ENCODE measurements at places on chromosomes 3 and 15. TPM values are rescaled to one million over a fixed set of nuclear protein-coding genes. Genes with fewer than 3 reads are reported as not detected.

The GATA2 gene
- polyA plus RNA-seq: 13.4 TPM

The NXPE3 gene
- polyA plus RNA-seq: 31.2 TPM

The RETNLB gene
- not detected for polyA plus RNA-seq

The FOXL2 gene
- 0.05 TPM for polyA plus RNA-seq

The PRKAR2A gene
- 15.3 TPM for polyA plus RNA-seq

The LRRC31 gene
- not detected for polyA plus RNA-seq

The VEPH1 gene
- 17.9 TPM for polyA plus RNA-seq

The STAC gene
- polyA plus RNA-seq: 40.5 TPM

GRCh38 chr3:160257606-160258005, 32.4 kb downstream of the C3orf80 start:
- DNase-seq: no peak

DNA sequence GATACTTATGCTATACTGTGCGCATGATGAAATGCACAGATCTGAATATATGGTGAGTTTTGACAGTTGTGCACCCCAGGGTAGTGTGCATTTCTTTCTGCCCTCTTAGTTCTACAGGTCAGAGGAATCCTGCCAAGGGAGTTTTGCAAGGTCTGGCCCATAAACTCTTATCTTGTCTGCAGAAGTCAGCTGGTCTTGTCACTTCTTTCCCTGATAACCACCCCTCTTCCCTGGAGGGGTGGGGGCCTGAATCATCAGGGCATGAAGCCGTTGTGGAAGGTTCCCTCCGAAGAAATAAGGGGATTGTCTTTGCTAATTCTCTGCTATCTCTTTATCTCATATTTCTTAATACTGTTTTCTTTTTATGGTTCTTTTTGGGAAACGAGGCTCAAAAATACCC, 30.4 kb downstream of the TRIM71 start:
- no peak for DNase-seq

DNA sequence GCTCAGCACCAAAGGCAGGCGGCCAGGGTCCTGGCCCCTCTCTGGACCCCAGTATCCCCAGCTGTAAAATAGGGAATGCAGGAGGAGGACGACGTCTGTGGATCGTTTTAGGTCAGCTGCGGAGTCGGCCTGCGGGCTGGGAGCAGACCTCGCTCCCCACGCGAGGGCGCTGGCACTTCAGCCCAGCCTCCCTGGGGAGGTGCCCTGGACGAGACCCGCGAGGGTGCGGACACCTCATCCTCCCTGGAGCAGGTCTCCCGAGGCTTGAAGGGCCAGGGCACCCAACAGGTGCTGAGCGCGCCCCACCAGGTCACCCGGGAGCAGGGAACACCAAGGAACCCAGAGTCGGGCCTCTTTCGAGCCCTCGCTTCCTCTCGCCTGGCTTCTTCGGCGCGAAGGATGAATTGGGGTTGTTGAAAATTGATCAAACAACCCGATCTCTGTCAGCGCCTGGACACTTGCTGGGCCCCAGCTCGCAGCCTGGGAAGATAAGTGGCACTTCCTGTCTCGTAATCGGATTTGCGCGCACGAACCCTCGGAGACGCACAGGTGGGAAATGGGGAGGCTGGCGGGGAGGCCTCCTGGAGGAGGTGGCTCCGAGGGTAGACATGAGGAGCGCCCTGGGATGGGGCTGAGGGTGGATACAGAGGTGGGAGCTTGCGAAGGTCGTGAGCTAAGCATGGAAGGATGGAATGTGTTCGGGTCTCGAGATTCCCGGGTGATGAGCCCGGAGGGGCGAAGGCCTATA, 588 bp upstream of the VIPR1 start:
- no peak for DNase-seq

GRCh38 chr3:82137050-82137449, 375.6 kb upstream of the GBE1 start:
- no peak for DNase-seq

GRCh38 chr3:9247941-9248521, 1.4 kb downstream of the SRGAP3 start:
- no peak for DNase-seq

- no peak for DNase-seq
Observed at GRCh38 chr3:101646726-101647125, 30.2 kb downstream of the ZBTB11 start.

- DNase-seq: no peak
Observed at GRCh38 chr3:107942244-107942643, 148.6 kb downstream of the CD47 start.

- no peak for DNase-seq
Observed at GRCh38 chr3:133269393-133269792, 130.5 kb upstream of the BFSP2 start.

DNA sequence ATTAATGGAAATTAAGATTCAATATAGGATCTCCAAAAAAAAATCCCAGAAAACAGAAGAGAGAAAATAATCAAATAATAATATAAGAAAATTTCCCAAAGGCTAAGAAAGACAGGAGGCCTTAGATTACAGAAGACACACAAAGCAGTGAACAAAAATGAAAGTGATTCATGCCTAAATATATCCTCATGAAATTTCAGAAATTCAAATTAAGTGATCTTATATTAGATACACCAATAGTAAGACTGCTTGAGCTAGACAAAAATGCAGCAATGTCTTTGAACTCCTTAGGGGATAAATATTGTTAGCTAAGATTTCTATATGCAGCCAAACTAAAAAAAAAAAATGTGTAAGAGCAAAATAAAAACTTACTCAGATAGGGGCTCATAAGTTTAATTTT, 44.6 kb upstream of the ARPP21 start:
- DNase-seq: no peak

- no peak for DNase-seq
Observed at GRCh38 chr3:42732829-42733459, 30.3 kb upstream of the HHATL start.

DNA sequence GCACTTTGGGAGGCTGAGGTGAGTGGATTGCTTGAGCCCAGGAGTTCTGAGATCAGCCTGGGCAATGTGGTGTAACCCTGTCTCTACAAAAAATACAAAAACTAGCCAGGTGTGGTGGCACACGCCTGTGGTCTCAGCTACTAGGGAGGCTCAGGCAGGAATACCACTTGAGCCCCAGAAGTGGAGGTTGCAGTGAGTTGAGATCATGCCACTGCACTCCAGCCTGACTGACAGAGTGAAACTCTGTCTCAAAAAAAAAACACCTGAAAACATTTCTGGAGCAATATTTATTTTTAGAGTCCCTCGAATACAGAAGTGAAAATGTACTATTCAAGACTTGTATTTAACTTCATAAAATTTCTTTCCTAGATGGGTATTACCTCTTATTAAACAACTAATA, 4.6 kb downstream of the SPCS1 start:
- no peak for DNase-seq

DNA sequence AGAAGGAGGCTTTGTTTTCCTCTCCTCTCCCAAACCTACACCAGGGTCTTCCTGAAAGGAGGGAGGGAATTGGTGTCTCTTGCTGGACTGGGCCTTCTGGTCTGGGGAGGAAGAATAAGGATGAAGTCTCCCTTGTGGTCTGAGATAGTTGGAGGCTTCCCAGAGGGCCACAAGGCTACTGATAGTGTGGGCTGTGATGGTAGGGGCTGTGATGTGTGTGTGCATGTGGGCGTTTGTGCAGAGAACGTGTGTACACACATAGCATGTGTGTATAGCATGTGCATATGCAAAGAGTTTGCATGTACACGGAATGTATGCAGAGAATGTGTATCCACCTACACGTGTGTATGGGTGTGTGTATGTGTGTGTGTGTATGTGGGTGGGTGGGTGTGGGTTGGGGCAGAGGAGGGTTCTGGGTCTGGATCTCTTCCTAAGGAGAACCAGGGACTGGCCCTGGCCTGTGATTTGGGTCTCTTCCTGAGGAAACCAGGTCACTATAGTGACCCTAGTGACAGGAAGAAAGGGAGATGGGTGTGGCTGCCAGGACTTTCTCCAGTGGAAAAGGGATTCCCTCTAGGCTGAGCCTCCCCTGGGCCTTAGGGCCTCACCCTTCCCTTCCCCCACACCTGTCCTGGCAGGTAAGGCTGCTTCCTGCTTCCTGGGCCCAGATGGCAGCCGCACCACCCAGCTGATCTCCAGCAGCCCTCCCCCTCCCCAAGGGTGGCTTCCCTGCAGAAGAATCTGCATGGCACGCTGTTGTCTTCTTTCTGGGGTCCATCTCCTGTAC, 1.7 kb downstream of the FLNB start:
- no peak for DNase-seq

GRCh38 chr3:48435774-48436476, 4.0 kb downstream of the CCDC51 start:
- no peak for DNase-seq

DNA sequence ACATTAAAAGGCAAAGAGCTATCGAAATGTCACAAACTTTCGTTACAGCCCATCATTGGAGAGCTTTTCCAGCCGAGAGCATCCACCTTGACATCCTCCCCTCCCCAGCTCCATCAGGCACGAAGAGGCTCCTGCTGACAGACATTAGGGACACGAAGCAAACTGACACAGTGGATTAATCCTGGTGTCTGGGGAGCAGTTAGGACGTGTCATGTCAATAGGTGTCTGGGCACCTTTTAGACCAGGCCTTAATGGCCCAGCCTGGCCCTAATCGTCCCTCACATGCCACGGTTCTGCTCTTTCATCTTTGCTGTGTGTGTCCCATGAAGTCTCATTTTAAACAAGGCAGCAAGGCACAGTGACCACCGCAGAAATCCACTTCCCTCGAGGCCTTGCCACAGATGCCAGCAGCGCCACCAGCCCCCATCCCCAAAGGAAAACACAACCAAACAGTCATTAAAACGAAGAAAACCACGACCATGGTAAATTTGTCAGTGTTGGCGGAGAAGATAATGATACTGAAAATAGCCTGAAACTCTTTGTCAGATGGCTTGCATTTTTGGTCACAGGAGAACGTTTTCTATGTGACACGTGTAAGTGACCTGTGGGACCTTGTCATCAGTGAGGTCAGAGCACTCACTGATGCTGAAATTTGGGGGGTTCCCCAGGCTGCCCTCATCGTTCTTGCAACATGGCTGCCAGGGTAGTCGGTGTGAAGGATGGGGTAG, 16.3 kb upstream of the PCSK6 start:
- DNase-seq: no peak

GRCh38 chr3:122767540-122768372, 25.9 kb downstream of the HSPBAP1 start:
- no peak for DNase-seq

- no peak for DNase-seq
Observed at GRCh38 chr3:71035314-71035713, 548.2 kb downstream of the FOXP1 start.

GRCh38 chr3:187243933-187244524, 46.7 kb downstream of the RTP1 start:
- DNase-seq: no peak

GRCh38 chr3:150611666-150612065, 8.5 kb downstream of the SELENOT start:
- no peak for DNase-seq

DNA sequence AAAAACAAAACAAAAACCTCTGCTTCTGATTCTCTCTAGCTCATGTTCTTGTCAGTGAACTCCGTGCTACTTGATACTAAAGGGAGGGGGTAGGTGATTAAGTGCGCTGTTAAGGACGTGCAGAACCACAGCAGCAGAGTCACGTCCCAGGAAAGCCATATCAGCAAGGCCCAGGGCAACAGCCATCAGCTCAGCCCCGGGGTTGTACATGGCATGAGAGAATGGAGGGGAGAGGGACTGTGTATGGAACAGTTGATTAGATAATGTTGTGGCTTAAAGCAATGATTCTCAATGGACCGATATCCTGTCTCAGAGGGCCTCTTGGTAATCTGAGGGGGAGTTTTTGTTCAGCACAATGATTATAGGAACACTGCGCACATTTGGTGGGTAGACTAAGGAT, 27.6 kb downstream of the C2CD4A start:
- no peak for DNase-seq

DNA sequence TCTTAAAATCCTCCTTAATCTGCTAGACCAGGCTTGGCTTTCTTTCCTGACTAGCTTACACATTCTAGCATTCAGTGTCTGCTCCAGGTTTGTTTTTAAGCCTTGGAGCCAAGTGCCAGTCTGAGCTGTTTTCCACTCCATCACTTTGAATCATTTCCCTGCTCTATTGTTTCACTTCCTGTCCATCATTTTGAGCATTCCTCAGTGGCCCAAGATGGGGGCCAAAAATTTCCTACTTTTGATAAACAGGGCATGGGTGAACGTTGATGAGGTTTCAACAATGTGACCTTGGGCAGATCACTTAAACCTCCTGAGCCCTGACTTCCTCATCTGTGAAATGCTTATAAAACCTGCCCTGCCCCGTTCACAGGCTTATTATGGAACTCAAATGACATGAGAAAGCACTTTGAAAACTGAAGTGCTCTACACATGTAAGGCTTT, 4.4 kb downstream of the CYP19A1 start:
- DNase-seq: no peak

DNA sequence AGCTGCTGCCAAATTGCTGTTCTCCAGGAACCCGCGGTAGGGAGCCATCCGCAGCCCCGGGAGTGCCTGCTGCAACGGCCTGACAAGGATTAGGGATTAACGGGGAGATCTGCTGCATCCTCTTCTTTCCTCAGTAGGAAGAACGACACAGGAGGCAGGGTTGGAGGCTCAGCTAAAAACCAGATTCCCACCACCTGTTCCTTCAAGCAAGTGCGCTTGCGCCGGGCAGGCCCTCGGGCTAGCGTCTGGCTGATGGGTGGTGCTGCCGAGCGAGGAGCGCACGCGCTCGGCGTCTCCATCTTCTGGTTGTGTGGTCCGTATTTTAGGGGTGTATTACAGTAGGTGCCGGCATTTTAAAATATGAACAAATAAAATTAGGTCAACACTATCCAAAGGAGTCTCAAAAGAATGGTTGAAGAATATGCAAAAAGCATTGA, 25.4 kb upstream of the SLC25A26 start:
- DNase-seq: peak; percentile 3

DNA sequence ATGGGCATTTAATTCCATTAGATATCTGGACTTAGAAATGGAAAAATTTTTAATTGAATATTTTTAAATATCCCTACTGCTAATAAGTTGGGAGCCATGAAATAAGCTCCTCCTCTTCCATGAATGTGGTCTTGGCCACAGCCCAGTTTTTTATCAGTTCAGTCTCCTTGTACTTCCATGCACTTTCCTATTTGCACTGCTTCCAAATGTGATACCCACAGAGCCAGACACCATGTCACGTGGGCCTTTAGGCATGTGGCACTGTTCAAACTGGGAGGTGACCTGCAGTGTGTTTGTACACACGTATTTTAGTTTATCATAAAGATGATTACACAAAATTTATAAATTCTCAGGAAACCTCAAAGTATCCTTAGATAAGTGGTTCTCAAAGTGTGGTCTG, 80.1 kb upstream of the DGKG start:
- no peak for DNase-seq

DNA sequence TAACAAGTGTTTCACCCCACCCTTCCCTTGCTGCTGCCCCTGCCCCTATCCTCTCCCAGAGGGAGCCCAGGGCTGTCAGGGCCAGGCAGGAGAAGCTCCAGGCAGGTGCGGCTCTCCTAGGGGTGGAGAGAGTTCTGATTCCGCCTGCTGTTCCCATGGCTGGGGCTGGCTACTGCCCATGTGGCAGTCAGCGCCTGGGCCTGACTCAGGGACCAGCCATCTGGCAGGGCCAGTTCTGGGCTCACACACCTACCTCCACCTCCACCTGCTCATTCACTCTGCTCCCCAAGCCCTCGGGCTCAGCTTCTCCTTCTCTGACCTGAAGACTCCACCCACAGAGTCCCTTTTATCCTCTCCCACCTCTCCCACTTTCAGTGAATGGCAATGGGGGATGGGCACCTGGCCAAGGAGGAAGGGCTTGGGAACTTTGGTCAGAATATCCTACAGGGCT, 23.4 kb downstream of the AMOTL2 start:
- DNase-seq: no peak

GRCh38 chr15:51647128-51647562, 24.6 kb upstream of the DMXL2 start:
- no peak for DNase-seq
